ENCODE measurements at places on chromosomes 4 and X.
A peak's percentile ranks its signal among the peaks of the same experiment; 100 is the strongest.

GRCh38 chr4:136748773-136749172 lies 783.5 kb downstream of the PCDH18 start:
- no peak for DNase-seq

DNA sequence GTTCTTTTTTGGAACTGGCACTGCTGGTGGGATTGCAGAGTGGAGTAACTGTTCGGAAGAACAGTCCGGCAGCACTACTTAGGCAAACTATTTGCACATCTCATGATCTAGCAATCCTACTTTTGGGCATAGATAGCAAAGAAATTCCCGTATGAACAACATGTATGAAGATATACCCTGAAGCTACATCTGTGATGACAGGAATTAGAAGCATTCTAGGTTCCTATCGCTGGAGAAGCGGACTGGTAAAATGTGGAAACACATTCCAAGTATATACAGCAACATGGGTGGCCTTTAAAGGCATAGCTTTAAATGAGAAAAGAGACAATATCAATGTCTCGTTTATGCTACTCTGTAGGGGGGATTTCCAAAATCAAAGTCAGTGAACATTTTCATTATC lies 3.1 kb downstream of the DCAF16 start:
- DNase-seq = no peak

GRCh38 chr4:3686753-3687152 lies 79.4 kb upstream of the ADRA2C start:
- no peak for DNase-seq

DNA sequence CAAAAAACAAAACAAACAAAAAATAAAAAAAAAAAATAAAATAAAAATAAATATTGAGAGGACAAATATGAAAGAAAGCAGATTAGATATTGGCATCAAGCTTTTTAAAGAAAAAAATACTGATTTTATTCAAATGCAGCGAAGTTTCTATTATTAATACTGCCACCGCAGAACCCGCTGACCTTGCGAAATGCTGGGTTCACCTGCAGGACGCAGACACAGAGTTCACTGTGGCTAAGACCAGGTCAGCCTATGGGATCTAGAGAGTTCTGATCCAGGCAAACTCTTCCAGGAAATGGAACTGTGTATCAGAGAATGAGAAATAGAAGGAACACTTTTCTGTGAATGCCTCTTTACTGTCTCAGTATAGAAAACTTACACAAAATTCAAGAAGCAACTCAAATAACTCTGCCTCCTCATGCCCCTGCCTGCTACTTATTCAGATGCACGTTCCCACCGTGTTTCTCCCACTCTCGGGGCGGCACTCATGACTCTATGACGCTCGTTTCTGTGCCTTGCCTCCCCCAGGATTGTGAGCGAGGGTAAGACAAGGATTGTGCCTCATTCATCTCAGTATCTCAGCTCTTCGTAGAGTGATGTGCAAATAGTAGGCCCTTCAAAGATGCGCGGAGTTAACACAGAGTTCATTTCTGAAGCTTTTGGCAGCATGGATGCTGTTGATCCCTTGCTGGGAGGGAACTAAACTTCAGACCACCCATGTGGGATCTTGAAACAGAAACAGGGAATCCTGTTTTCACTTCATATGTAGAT lies 44.1 kb upstream of the TLR3 start:
- DNase-seq = no peak

DNA sequence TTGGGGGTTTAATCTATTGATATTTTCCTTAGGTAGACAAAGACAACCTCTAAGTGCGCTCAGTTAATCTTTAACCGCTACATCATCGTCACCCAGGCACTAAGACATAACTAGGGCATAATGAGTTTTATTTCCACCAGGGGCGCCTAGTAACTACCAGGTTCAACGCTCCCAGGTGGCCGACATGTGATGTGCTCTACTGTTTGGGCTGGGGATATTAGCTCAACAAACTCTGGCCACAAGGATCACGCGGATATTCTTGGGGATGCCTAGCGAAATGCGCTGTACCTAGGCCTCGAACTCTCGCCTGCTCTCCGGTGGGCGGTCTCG lies 915 bp upstream of the RAB33B start:
- peak; percentile 16 for DNase-seq

- no peak for DNase-seq
Observed at GRCh38 chr4:89298155-89298554, 9.4 kb downstream of the GPRIN3 start.

DNA sequence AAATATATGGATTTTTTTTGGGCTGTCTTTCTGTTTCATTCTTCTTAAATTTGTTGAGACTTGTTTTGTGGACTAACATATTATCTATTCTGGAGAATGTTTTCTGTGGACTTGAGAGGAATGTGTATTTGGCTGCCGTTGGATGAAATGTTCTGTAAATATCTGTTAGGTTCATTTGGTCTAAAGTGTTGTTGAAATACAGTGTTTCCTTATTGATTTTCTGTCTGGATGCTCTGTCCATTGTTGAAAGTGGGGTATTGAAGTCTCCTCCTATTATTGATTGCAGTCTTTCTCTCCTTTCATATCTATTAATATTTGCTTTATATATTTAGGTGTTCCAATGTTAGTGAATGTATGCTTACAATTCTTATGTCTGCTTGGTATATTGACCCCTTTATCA lies 431.8 kb downstream of the RAPGEF2 start:
- no peak for DNase-seq

DNA sequence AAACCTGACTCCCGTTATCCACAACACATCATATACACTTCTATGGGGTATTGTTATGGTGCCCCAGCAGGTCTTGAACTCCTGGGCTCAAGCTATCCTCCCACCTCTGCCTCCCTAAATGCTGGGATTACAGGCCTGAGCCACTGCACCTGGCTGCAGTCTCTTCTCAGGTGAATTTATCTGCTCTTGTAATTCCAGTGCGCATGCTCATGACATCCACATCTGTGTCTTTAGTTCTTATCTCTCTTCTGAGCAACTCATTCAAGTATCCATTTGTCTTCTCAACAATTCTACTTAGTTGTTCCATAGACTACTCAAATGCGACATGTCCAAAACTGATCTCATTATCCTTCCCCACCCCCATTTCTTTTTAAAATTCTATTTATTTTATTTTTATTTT lies 20.5 kb upstream of the MID2 start:
- DNase-seq = no peak

GRCh38 chr4:146053891-146054290 lies 115.3 kb upstream of the ZNF827 start:
- no peak for DNase-seq

DNA sequence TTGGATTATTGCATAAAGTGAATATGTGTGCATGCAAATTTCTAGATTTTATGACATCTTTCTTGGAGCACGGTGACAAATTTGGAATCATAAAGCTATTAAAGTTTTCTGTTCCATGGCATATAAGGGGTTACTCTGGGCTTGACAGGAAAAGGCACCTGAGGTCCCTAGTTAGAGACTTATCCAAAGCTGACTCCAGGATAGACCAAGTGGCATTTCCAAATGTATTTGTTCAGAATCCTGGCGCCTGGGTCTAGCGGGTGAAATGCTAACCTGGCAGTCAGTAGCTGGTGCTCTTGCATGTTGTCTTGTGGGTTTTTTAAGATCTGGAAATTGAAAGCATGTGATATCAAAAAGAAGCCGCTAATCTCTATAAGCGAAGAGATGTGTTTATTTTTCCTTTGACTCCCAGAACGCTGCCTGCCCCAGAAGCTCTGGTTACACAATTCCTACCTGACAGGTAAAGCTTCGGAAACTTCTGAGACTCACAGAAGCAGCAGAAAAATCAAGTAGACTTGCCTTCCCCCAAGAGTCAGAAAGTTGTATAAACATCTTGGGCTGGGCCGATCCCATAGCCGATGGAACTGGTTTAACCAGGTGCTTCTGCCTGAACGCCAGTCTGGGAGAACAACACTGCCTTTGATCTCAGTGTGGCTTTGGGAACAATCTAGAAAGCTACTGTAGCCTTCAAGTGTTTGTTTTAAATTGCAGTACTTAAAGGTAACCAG lies 12.9 kb upstream of the ZCCHC4 start:
- no peak for DNase-seq

DNA sequence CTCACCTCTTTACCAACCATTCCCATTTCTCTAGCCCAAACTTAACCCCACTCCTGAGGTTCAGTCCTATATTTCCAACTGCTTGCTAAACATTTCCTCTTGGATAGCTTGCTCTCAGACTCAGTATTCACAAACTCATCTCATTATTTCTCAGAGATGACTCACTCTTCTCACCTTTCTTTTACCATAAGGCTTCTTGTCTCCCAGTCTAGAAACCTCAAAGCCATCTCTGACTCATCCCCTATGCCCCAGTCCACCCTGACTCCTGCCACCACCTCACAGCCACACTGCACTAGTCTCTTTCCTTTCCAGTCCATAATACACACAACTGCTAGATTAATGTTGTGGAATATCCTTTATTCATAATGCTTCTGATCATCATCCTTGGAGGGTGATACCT lies 4.8 kb downstream of the FRMPD3 start:
- DNase-seq = no peak

- no peak for DNase-seq
Observed at GRCh38 chrX:46549914-46550313, 4.7 kb upstream of the ZNF674 start.

DNA sequence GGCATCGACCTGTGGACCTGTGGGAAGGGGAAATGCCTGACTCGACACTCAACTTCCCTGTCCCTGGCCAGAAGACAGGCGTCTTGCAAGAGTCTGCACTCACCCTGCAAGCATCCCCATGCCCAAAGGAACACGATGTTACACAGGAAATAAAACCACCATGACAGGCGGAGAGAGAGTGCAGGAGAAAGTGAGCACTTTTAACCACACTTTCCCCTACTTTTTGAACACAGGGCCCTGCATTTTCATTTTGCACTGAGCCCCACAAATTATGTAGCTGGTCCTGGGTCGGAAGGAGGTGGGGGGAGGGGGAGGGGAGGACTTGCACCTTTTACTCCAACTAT lies 13.8 kb upstream of the MAN2B2 start:
- DNase-seq = no peak

GRCh38 chr4:149441338-149441737 lies 374.3 kb downstream of the IQCM start:
- no peak for DNase-seq

- no peak for DNase-seq
Observed at GRCh38 chrX:372856-373640, 13.7 kb downstream of the PPP2R3B start.

- DNase-seq = no peak
Observed at GRCh38 chr4:89491761-89492160, 184.2 kb upstream of the GPRIN3 start.

DNA sequence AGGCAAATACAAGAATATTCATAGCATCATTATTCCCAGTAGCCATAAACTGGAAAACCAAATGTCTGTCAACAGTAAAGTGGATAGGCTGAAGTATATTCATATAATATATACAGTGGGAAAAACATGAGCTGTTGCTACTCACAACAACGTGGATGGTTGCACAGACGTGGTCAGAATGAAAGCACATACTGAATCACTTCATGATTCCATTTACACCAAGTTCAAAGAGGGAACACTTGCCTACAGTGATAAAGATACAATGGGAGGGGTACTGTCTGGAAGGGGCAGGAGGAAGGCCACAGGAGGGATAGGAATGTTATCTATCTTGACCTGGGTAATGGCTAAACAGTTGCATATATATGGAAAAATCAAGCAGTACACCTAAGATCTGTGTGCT lies 25.3 kb downstream of the APBB2 start:
- no peak for DNase-seq

DNA sequence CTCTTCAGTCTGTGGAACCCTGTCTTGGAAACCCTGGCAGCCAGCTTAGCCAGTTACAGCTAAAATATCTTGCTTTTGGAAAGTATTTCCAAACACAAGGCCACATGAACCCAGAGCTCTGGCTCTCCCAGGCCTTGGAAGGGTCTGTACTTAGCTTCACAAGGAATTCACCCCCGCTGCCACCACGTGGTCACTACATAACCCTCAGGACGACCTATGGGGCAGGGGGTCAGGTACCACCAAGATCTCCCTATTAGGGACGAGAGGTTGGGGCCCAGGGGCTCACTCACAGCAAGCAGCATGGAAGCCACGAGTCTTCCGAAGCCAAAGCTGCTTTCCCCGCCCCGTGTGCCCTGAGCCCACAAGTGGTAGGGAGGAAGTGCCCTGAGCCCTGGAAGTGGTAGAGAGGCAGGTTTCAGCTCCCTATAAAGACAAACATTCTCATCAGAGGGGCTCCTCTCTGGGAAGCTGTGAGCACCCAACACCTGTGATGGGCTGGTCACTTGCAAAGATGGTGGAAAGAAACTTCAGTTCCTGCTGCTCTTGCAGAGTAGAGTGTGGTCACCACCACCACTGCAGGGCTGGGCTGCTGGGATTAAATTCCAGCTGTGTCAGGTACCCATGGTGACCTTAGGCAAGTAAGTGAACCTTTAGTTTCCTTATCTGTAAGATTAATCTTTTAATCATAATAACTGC lies 4.7 kb upstream of the JAKMIP1 start:
- DNase-seq = no peak

GRCh38 chr4:151668689-151669402 lies 92.0 kb downstream of the GATB start:
- no peak for DNase-seq

DNA sequence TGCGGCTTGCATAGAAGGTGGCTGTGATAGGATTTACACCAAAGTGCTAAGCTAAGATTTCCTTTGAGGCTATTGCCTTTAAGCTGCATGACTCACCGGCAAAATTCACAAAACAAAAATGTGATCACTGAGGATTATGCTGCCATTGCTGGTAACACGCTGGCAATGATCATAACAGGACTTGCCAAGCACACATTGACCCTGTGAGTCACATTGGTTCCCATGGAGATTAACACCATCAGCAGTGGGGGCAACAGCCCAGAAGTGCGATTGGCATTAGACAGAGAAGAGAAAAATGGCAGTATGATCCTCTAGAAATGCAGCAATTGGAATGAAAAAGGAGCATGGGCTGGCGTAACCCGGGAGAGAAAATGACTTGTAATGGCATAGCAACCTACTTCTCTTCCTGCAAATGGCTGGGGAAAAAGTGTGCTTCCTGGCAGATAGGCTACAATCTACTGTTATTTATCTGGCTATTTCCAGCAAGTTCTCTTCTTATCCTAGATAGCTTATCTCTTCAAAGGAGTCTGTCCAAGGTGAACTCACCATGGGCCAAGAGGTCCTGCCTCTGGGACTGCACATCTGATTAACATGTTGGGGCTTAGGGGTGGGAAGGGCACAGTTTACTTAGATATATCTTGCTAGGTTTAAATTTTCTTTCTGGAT lies 314.2 kb upstream of the IGFBP7 start:
- no peak for DNase-seq

GRCh38 chr4:102598086-102598761 lies 97.1 kb downstream of the NFKB1 start:
- DNase-seq = no peak

- no peak for DNase-seq
Observed at GRCh38 chr4:91436556-91436955, 867.2 kb upstream of the GRID2 start.

- no peak for DNase-seq
Observed at GRCh38 chr4:156439576-156440200, 486.0 kb upstream of the CTSO start.

GRCh38 chrX:87702795-87703194 lies 185.2 kb downstream of the KLHL4 start:
- no peak for DNase-seq

All from NCI-H774 (cell line).